ENCODE measurements at places on chromosomes 11 and 22.

- DNase-seq = no peak
These were observed 21.1 kb downstream of the MPPED1 start for GRCh38 chr22:43432883-43433415.

DNA sequence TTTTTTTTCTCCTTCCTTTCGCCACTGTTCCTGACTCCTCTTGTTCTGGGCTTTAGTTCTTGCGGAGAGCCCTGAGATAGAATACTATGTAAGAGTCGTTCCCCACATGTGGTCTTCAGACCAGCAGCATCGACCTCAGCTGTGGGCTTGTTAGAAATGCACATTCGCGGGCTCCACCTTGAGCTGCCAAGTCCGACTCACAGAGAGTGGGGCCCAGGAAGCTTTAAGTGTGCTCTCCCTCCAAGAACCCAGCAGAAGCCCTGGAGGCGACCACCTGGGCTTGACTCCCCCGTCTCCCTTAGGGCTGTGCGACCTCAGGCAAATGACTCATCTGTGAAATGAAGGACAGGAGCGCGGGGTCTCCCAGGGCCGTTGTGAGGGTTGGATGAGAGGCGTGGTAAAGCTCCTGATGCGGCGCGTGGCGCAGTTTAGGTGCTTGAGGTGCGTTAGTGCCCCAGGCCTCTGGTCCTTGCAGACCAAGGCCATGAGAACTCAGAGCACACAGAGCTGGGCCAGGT lies 18.8 kb downstream of the SAMM50 start:
- DNase-seq = no peak

DNA sequence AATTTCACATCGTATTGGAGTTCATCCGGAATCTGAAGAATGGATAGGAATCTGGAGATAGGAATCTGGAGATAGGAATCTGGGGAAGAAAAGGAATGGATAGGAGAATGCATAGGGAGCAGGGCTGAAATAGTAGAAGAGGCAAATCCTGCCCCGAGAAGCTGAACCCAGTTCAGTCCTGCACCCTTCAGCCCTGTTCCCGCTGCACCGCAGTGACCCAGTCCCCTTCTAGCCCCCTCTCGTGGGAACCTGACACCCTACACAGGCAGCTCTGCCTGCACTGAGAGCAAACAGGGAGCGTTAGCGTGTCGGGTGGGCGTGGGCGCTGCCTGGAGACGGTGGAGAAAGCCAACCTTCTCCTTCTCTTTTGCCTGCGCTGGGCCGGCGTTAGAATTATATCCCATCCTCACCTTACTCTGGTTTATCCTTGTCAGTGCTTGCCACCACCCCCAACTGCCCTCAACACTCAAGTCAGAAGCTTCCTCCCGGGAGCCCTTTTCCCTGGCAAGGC lies 1.0 kb upstream of the CCKBR start:
- DNase-seq = no peak

DNA sequence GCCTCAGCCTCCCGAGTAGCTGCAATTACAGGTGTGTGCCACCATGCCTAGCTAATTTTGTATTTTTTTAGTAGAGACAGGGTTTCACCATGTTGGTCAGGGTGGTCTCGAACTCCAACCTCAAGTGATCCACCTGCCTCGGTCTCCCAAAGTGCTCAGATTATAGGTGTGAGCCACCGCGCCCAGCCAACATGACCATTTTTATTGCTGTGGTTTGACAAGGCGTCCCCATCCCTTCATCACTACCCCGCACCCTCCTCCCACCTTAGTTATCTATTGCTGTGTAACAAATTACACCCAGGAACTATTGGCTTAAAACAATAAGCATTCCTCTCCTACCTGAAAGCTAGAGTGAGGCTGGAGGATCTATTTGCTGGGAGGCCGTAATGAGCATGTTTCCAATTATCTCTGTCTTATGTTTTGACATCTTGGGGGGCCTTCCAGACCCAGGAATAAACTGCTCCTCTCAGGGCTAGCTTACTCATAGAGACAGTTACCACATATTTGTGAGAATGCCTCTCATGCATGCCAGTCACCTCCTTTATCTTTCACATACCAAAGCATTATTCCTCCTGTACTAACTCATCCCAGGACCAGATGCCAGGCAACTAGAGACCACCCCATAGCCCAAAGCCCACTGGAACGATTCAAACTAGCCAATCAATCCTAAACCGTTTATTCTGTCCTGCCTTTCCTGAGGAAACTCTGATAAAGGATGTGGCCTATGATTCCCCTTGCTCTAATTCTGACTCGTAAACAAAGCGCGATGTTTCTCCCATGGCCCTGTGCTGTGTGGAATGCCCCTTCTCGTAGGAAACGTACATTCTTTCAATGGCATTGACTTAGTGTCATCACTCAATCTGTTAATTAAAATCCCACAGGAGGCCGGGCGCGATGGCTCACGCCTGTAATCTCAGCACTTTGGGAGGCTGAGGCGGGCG lies 19.4 kb downstream of the SNU13 start:
- DNase-seq = no peak

- DNase-seq = peak; percentile 13
These were observed 89.0 kb downstream of the ISX start for GRCh38 chr22:35154937-35155387.
